ENCODE measurements at places on chromosomes 7 and 10.

DNA sequence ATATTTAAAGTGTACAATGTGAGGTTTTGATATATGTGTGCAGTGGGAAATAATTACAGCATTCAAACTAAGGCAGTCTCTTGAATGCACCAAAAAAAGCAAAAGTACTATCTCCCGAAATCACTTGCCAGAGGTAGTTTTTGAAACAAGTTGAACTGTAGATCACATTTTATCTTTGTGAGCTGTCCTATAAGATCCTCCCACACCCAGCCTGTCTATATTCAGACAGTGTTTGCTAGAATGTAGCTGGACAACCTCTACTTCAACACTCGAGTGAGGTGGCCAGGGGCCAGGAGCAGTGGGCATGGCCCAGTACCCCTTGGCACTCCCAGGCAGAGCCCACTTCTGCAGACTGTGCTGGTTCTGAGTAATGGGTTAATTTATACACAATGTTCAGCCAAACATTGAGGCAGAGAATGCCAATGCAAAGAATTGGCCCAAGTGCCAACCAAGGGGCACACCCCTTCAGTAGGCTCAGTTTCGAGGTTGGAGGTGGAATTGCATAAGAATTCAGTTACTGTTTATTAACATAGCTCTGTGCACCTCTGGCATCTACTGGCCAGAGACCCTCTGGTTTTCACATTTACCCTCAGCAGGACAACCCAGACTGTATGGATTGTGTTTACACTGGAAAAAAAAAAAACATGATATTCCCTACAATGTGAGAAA lies 70.5 kb downstream of the AHR start:
- no peak for DNase-seq

- no peak for DNase-seq
These were observed 19.9 kb downstream of the TMEM176B start for GRCh38 chr7:150780292-150780691.

DNA sequence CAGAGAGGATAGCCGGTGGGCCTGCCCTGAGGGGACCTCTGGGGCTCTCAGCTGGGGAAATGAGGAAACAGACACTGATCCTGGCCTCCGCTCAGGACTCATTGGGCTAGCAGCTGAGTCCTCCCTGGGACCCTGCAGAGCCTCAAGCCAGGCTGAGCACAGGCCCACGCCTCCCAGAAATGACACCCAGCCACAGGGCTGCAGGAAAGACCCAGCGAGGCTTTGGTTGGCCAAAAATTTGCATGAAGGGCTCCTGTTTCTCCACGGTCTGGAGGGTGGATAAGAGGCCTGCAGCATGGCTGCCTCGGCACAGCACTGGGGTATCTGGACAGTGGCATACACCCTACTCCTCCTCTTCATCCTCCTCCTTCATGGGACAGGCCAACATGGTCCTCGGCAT lies 60.4 kb downstream of the ZNF33B start:
- no peak for DNase-seq

- DNase-seq = peak; percentile 53
These were observed 100.3 kb upstream of the SVIL start for GRCh38 chr10:29734962-29735627.

GRCh38 chr10:43202224-43202656 lies 64.0 kb downstream of the CSGALNACT2 start:
- peak; percentile 51 for DNase-seq

DNA sequence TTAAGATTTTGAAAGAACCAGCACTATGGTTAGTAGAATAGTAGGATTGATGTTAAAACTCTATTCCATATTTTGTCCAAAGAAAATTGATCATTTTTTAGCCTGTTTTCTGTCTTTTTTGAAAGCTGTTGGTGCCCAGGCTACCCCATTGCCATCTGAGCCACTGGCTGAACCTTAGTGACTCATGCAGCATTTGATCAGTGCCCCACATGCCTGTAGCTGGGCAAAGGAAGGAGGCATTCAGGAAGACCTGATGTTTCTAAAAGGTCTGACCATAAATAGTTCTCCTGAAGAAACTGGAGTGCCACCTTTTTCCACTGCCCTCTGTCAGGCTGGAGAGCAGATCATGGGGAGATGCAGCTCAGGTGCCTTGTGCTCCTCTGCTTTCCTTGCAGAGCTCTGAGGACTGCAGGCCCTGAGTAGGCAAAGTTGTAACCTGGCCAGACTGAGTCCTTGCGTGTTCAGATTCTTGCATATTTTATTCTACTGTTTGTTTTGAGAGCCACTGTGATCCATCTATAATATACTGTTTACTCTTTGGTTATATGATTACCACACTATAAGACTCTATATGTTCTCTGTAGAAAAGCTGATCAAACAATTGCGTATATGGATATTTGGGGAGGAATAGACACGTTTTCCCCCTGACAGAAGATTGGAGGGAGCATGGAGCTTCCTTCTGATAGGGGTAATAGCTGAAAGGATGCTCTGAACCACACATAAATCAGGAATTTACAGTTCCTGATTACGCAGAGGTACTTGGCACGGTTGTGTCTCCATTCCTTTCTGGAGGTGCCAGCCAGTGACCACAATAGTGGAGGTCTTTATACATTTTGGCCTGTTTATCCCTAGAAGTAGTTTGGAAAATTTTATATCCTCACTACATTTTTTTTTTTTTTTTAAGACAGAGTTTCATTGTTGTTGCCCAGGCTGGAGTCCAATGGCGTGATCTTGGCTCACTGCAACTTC lies 48.9 kb upstream of the GJD4 start:
- no peak for DNase-seq

DNA sequence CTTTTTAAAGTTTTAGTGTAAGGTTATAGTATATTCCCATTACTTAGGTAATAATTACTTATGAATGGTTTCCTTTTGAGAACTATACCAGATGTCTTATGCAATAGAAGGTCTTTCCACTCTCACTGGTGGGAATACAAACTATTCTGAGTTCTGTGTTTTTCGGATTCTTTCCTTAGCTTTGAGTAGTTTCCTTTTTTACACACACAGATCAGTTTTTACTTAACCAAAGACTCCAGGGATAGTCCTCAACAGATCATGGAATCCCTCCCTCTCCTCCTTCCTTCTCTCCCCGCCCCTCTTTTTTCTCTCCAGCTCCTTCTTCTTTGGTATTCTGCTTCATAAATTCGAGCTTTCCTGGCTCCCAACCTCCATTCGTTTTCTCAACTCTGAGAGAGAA lies 13.3 kb downstream of the COPG2 start:
- no peak for DNase-seq

GRCh38 chr7:142939226-142939910 lies at the start of gene LLCFC1:
Gene LLCFC1, plus strand, starts transcription at chr7:142939484. Its CDS starts 138 bp downstream, at chr7:142939622.
- DNase-seq = no peak

Data from stimulated activated CD4-positive, alpha-beta T cell treated with anti-CD3 and anti-CD28 coated beads, Interleukin-12 subunit alpha, Interleukin-12 subunit beta, amount 100 ng/mL, for 4 hours (primary cell).